ENCODE measurements at places on chromosomes 4 and X.

GRCh38 chr4:174631901-174632758 lies 109.8 kb upstream of the HPGD start:
- DNase-seq, result no peak

DNA sequence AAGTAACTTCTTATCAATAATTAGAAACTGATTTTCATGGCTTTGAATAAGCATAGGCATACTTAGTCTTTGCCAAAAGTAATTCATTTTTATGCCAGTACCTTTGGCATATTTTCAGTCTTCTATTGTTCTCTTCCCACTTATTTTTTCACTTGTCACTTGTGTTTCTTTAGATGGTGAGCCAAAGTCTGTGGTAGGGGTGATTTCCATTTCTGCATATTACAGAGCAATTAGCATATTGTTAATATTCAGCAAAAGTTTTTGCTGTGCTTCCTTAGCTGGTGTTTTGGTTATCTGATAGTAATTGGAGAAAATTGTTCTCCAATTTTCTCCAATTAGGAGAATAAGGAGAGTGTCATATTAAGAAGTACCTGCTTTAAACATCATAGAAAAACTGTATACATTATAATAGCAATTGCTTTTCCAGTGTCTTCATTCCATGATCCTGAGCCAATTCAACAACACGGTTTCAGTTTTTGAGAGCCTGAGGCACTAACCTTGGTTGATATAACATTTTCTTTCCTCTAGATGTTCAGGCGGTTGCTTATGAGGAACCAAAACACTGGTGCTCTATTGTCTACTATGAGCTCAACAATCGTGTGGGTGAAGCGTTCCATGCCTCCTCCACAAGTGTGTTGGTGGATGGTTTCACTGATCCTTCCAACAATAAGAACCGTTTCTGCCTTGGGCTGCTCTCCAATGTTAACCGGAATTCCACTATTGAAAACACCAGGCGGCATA lies 64.7 kb downstream of the SMAD1 start:
- DNase-seq, result no peak

DNA sequence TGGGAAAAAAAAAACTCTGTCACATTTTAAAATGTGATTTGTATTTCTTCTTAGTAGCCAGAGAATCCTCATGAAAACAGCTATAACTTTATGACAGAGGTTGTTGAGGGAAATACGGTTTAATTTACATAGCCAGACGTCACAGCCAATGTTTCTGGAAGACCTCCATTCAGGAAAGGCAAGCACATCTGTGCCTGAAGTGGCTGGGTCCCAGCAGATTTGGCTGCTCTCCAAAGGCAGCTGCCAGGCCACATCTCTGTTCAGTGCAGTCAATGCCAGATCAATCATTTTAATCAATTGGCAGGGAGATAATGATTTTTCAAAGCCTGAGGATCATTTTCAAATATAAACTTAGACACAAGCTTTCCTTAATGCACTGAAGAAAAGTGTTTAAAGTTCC lies 86.5 kb upstream of the ZIC3 start:
- DNase-seq, result no peak

DNA sequence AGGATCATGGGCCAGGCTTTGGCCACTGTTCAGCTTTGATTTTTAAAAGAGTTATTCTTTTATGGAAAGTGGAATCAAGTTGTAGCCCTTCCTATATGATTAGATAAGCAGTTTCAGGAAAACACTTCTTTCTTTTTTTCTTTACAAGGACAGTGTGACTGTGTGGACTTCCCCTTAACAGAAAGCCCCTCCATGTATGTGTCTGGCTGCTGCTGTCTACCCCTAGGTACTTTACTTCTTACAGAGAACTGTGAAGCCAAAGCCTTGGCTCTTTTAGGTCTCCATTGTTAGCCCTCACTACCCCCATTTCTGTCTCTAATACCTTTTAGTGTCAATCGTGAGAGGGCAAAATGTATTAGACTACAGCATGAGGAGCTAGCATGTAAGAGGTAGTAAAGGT lies 19.1 kb downstream of the VSIG1 start:
- no peak for DNase-seq
